C1 segment of cervical spinal cord (tissue), 14 donors: ENCODE measurements at places on chromosomes 3 and 15.
A peak's percentile ranks its signal among the peaks of the same experiment; 100 is the strongest.

GRCh38 chr3:143806038-143806437 is 42.2 kb downstream of the SLC9A9 start:
- DNase-seq = no peak

DNA sequence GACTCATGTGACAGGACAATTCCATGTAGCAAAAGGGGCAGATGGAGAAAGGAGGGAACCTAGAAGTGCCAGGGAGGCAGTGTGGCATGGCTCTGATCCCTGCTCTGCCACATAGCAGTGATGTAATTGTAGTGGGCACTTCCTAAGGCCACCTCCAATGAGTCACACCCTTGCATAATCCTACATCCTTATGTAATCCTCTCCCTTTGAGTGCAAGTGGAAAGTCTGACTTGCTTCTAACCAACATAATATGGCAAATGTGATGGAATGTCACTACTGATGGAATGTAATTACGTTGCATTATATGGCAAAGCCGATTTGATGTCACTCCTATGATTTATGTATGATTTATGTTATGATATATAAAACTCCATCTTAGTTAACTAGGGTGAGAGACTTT is 72.9 kb upstream of the ATP2C1 start:
- DNase-seq = no peak

- DNase-seq = no peak
Observed at GRCh38 chr3:109743981-109744380, 406.6 kb upstream of the DPPA4 start.

- DNase-seq = no peak
Observed at GRCh38 chr15:31135523-31135922, 34.0 kb upstream of the TRPM1 start.

DNA sequence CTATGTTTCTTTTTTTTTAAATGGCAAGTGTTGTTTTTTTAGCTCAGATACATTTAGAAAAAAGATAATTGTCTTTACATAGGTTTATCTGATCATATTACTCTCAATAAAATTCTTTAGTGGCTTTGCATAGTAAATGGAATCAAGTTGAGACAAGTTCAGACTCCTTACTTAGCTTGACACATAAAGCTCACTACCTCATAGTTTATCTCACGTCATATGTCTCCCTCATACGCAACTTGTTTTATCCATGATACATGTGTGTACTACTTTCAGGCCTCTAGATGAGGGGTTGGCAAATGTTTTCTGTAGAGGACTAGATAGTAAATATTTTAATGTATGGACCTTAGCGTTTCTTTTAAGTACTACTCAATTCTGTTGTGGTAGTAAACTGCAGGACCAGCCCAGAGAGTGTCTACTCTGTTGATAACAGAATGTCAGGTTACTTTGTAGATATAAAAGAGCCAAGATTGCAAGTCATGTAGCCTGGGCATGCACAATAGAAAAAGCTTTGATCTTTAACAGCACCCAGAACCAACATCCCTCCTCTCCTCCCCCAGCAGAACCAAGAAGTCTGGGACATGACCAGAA is 28.2 kb upstream of the MGA start:
- no peak for DNase-seq

DNA sequence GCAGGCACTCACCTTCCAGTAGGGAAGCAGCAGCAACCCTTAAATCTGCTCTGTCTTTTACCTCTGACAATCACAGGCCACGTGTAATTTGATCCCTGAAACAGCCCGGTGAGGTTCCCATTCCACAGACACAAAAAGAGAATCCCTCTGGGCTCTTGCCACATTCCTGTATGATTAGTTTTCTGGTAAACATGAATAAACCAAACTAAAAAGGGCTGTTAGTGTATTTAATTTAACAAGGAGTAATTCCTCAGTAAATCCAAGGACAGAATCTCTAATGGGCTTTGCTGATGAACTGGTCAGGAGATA is 186.9 kb downstream of the FAM43A start:
- DNase-seq = no peak

DNA sequence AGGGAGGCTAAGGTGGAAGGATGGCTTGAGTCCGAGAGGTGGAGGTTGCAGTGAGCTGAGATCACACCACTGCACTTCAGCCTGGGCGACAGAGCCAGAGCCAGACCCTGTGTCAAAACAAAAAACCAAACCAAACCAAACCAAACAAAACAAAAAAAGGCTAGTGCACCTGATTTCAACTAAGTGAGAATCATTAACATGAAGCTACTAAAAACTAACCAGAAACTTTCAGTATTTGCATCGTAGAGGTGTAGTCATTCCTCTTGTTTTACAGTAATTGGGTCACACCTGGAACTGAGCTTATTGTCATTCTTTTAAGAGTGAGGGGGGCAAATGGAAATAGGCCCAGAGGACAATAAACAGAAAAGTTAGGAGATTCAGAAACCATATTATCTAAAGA is 58.5 kb downstream of the ST6GAL1 start:
- DNase-seq = no peak

DNA sequence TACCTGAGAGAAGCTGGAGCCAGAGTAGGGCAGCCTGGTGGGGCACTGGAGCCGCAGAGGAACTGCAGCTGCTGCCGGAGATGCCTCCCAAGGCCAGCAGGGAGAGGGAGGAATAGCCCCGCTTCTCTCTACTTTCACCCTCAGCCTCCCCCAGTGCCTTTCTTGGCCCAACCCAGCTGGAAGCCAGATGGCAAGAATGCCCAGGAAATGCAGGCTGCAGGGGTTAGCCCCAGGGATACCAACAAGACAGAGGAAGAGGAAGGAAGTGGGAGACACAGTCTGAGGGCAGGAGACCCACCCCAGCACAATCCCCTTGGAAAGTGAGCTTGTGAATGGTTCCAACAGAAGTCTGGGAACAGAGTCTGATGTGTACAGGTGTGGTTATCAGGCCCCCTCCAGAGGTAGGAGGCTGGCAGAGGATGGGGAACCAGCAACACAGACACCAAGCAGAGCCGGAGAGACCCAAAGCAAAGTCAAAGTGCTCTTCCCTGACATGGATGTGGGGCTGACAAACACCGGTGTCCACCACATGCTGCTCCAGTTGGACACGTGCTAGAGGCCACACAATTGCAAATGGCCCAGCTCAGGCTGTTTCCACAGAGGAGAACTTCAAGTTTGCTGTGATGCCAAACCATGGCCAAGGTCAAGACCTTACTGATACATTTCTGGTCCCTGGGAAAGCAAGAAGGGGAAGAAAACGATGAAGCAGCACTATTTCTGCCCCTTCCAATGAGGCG is 418.8 kb upstream of the PROK2 start:
- no peak for DNase-seq

GRCh38 chr3:29280404-29281093 is at the start of gene RBMS3:
Gene RBMS3 (plus strand): TSS chr3:29281071.
- no peak for DNase-seq

DNA sequence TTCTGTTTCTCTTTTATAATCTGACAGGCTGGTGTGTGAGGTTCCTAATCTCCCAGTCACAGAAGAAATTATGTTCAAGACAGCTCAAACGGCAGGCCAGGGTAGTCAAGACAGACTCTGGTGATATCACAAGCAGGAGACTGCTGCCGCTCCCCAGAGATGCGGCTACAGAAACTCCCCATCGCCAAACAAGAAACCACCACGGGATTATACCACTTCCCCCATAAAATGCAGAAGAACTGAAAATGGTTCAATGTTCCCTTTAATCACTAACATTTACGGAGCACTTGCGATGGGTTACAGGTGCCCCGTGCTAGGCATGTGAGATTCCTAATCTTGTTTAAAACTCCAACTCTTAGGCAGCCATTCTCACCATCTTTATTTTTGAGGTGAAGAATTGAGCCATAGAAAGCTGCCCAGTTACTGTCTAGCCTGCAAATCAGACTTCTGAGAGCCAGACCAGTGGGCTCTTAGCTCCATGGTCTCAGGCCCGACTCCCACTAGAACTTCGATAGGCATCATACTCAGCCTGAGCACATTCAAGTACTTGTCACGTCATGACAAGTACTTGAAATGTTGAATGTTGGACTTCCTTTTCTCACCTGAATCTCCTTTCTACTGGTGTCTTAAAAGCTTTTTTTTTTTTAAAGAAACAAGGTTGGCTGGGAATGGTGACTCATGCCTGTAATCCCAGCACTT is 58.4 kb downstream of the TBC1D2B start:
- DNase-seq = no peak

DNA sequence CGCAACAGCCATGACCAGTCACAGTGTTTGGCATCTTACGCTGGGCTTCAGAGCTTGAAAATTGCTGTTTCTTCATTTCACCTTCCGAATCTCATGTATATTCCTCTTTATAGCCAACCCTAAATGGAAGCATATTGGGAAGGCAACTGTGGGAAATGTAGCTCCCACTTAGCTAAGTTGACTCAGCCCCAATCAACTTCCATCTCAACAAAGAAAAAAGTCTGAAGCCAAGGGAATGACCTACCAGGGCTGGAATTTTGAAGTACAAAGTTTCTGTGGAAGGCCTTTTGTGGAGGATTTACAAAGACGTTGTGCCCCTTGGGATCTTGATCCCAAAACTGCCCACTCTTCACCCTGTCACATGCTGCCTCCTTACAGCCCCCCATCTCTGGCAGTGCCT is 85.2 kb upstream of the OXTR start:
- no peak for DNase-seq

- no peak for DNase-seq
Observed at GRCh38 chr15:61879219-61879618, 181.0 kb downstream of the VPS13C start.

DNA sequence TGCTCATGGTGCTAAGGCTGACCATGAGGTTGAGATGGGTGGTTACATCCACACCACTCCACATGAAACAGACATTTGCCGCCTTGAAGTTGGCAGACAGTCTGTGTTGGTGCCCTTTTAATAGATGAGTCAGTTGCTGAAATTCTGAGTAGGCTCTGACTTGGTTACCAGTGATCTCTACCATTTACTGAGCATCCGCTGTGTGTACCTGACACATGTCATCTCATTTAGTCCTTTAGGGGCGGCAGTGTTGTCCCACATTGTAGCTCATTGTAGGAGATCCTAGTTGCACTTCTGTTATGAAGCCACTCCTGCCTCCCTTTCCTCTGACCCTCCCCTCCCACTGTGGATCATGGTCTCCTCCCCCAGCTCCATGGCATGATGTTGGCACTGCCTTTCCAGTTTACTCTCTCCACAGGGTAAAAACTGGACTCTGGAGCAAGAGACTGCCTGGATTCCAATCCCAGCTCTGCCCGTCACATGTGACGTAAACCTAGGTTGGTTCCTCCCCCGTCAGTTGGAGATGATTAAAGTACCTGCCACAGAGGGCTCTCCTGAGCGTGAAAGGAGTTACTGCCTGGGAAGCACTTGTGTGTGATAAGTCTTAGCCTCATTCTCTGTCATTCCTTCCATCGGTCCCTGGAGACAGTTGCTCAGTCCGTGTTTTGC is 21.6 kb downstream of the SLCO3A1 start:
- no peak for DNase-seq

GRCh38 chr3:119223511-119223910 is 17.2 kb downstream of the B4GALT4 start:
- no peak for DNase-seq

GRCh38 chr3:36434687-36435426 is 54.6 kb downstream of the STAC start:
- DNase-seq = no peak

GRCh38 chr3:115270849-115271248 is 123.8 kb upstream of the ZBTB20 start:
- DNase-seq = no peak

GRCh38 chr3:2783261-2783660 is 326.9 kb downstream of the IL5RA start:
- no peak for DNase-seq

GRCh38 chr3:7682822-7683229 is 818.8 kb upstream of the LMCD1 start:
- DNase-seq = no peak

- DNase-seq = no peak
Observed at GRCh38 chr3:66592016-66592761, 91.4 kb upstream of the LRIG1 start.

GRCh38 chr15:89749054-89749453 is 2.0 kb downstream of the MESP1 start:
- no peak for DNase-seq

- DNase-seq = no peak
Observed at GRCh38 chr15:39127925-39128617, 452.8 kb upstream of the THBS1 start.

DNA sequence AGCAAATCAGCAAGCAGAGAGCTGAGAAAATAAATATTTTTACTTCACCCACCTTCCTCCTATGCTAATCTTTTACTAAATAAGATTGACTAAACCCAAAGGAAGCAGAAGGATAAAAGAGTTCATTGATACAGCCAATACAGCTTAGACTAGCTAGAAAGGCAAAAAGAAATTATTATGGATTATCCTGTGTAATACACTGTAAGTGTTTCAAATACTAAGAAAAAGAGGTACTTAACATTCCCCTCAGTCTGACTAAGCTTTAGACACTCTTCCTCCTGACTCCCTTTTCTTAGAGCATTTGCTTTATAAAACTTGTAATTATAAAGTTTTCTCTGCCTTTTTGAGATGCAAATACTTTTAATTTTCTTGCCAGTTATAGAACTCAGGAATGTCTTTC is 848.9 kb upstream of the CADM2 start:
- DNase-seq = no peak

- no peak for DNase-seq
Observed at GRCh38 chr3:167750272-167750971, 14.9 kb downstream of the SERPINI1 start.

- DNase-seq = no peak
Observed at GRCh38 chr3:182650568-182651128, 142.7 kb upstream of the ATP11B start.

- DNase-seq = peak; percentile 41
Observed at GRCh38 chr15:92683511-92683834, 27.9 kb upstream of the FAM174B start.

GRCh38 chr15:59274126-59274970 is 67.7 kb downstream of the LDHAL6B start:
- DNase-seq = no peak

DNA sequence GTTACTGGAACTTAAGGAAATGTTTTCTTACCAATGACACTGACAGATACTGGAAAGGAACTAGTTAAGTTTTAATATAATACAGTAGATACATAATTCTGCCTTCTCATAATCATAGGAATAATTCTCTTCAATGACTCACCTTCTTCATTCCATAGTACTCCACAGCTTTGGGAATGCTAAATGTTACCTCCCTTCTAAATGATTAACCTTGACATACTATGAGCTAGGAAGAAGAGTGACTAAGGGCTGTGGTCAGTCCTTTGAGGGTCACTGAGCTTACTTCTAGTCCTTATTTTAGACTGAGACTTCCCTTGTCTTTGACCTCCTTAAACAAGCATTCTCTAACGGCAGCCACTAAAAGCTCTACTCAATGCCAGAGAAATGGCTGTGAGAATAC is 69.6 kb upstream of the PPIB start:
- no peak for DNase-seq

DNA sequence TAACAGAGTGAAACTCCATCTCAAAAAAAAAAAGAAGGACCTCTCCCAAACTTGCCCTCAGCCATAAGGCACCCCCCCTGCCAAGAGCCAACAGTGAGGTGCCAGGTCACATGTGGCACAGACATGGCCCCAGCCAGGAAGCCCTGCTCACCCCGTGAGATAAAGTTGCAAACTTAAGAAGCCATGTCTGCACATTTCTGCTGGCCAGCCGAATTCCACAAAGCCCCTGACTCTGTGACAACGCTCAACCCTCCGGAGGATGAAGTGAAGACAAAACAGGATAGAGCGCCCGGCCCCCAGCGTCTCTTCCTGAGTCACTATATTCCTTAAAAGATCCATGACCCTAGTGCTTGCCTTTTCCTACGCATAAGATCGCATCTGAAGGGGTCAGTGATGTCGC is 188.1 kb downstream of the XXYLT1 start:
- no peak for DNase-seq
